NCI-H510A (cell line): ENCODE measurements at places on chromosomes 3 and 15.

DNA sequence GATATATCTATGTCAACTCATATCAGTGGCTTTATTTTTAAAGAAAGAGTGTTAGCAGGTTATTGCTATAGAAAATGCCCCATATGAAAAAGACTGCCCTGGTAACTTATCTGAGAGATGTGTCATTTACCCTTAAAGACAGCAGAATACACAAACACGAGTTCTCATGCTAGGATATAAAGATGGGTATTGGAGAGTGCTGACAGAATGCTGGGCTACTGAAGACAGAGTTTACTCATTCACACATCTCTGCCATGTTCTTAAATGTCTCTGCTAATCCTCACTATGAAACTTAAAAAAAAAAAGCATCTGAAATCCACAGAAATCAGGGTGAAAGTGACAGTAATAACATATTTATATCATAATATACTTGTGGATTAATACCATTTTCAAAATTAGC lies 126.7 kb downstream of the FOXP1 start:
- no peak for DNase-seq

DNA sequence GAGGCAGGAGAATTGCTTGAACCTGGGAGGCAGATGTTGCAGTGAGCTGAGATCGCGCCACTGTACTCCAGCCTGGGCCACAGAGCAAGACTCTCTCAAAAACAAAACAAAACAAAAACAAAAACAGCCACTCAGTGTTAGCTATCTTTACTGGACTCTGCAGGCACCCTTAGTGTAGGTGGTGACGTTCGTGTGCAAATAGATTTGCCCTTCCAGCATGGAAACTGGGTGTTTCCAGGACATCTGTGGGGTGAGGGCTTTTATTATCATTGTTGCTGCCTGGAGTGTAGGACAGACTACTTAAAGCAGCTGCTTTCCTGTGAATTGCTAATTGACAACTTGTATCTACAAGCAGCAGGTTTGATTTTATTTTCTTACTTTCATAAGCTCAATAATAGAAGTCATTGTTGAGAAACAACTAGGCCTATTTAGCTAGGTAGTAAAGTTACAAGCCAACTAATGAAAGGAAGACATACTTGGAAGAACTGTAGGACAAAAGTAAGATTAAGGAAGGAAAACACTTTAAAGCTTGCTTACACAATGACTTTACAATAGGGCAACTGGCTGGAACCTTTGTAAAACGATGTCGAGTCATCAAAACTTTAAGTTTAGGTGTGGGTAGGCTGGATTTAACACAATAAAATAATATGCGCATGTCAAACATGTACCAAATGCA lies 25.4 kb upstream of the SPPL2A start:
- no peak for DNase-seq

DNA sequence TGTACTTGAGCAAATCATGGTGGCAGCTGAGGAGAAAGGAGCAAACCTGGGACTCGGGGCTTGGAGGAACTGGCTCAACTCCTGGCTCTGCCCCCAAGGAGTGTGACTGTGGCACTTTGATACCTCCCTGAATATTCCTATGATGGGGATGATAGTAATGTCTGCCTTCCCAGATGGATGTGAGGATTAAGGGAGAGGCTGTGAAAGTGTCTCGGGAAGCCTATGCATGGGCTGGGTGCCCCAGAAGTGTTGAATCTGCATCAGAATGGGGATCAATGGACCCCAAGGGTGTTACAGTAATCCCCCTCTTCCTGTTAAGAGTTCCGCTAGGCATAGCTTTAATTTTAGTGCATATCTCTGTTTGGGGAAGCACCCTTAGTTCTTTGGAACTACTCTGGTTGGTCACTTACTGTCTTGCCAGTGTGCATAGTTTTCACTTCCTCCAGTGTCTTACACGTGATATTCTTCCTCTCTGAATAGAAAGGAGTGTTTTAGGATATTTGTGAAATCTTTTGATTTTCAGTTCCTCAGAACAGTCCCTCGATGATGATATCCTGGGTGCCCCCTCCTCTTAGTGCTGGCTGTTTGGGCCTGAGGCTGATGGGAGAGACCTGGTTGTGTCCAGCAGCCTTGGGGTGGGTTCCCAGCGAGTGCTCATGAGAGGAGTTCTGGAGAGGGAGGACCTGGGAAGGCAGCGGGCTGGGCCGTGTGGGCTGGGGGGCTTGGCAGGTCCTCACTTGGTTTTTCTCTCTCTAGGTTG lies 97.5 kb downstream of the CHDH start:
- DNase-seq = no peak

GRCh38 chr3:182979103-182979673 lies 1.1 kb downstream of the DCUN1D1 start:
- DNase-seq = no peak

DNA sequence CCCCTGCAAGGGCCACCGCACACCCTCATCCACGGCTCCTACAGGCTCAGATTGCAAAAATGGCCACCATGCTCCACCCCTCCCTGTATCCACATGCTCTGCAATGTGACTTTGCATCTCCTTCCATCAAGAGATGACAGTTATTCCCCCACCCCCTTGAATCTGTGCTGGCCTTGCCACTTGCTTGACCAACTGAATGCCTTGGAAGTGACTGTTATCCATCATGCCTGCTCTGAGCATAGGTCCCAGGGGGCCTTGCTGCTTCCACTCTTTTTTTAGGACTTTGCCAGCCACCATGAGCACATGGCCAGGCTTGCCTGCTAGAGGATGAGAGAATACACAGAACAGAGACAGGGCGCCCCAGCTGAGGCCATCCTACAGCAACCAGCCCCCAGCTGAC lies 13.6 kb downstream of the HAPLN3 start:
- DNase-seq = no peak

GRCh38 chr15:58453931-58454793 lies 22.4 kb downstream of the LIPC start:
- DNase-seq = no peak

DNA sequence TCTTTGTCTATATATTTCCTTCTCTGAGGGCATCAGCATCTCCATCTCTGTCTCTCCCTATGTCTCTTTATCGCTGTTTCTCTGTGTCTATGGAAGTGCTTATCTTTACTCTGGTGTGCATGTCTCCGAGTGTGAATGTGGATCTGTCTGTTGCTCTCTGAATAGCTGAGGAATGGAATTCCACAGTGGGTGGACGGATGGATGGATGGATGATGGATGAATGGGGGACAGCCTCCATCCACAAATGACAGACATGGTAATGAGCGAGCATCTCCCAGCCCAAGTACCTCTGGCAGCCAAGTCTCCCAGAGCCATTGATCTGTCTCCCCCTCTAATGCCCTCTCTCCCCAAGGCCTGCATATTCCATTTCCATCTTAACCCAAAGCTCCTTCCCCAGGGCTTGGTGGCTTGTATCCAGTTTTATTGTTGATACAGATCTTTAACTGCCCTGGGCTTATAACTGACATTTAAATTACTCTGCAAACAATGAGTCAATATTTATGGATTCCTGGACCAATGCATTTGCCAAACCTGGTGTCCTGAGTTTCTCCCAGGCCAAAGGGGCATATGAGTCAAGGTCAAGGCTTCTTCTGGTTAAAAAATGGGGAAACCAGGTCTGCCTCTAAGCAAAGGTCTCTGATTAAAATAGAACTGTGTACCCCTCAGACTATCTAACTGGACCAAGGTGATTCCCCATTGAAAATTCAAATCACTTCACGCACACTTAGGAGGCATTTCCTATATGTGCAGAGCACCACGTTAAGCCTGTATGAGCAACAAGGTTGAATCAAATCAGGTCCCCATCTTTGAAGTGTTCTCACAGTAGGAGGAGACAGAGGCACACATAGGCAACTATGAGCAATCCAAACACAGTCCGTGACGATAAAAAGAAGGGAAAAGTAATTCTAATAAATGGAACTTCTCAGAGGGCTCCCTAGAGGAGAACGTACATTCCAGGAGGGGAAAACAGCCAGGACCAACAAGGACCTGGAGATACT lies 109.9 kb downstream of the TLE3 start:
- no peak for DNase-seq

DNA sequence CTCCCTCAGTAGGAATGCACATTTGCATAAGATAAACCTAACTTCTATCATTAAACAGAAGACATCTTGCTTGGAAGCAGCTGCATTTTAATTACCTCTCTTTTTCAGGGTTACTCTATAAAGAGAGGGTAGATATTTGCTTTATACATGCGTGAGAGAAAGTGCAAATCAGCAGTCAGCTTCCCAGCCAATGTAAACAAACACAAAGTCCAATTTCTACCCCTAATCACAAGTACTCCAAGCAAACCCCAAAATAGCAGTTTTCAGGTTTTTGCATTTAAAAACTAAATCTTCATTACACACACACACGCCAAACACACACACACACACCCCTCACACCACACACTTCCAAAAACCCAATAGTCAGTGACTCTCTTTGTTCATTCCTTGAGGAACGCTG lies 303.9 kb upstream of the ALCAM start:
- DNase-seq = no peak

- no peak for DNase-seq
Measured at GRCh38 chr3:108093616-108094015, 2.8 kb upstream of the CD47 start.

- no peak for DNase-seq
Measured at GRCh38 chr15:50148362-50148963, 29.4 kb upstream of the ATP8B4 start.

GRCh38 chr3:45687828-45688193 lies 1.4 kb upstream of the SACM1L start:
- no peak for DNase-seq

DNA sequence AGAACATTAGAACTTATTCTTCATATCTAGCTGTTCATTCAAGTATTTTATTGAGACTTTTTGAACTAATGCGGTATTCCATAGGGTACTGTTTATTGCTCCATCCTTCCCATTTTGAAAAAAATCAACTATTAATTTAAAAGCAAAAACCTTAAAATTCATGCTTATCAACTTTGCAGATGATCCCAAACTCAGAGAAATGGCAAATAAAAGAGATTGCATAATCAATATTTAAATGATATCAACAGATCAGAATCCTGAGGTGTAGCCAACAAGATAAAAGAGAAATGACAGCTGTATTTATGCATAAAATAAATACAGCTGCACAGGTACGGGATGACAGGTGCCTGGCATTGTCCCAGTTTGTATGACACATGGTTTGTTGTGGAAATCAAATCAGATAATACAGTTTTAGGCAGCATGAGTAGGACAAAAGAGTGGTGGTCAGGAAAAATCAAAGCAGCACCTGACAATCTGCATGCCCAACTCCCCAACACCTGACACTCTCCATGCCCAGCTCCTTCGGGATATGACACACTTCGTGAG lies 42.4 kb upstream of the CMTM8 start:
- no peak for DNase-seq

- no peak for DNase-seq
Measured at GRCh38 chr15:86278586-86278985, 198.9 kb downstream of the AGBL1 start.

GRCh38 chr3:46870651-46871050 lies 6.9 kb upstream of the PTH1R start:
- DNase-seq = no peak

DNA sequence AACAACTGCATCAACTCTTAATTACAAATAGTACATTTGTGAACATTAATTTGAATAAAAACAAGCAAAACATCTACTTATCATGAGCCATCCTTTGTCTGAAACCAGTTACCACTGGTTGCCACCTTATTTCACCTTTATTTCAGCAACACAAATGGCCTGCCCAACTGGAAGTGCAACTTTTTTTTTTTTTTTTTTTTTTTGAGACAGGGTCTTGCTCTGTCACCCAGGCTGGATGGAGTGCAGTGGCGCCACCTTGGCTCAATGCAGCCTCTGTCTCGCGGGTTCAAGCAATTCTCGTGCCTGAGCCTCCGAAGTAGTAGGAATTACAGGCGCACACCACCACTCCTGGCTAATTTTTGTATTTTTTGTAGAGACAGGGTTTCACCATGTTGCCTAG lies 13.1 kb downstream of the WDR82 start:
- no peak for DNase-seq

DNA sequence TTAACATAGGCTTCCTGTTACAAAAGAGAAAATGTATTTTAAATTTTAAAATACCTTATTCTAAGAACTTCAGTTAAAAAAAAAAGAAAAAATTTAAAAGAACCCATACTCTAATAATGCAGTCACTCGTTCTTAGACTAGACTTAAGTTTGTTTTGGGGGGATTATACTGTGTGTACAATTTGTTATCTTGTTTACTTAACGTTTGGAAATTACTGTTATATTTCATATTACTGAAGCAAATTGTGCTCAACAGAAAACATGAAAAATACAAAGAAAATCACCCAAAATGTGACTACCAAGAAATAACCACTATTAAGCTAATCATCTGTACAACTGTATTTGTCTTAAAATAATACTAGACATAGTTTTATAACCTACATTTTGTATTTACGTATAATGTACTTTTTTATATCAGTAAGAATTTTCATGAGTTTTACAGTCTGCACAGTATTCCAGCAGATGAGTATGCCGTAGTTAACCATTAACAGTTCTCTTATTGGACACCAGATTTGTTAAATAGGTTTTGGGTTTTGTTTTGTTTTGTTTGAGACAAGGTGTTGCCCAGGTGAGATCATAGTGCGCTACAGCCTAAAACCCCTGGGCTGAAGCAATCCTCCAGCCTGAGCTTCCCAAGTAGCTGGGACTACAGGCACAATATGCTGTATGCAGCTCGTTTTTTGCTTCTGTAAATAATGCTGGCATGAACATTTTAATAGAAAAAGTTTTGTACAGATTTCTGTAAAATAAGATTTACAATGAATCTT lies 88.8 kb upstream of the CHD2 start:
- DNase-seq = no peak

DNA sequence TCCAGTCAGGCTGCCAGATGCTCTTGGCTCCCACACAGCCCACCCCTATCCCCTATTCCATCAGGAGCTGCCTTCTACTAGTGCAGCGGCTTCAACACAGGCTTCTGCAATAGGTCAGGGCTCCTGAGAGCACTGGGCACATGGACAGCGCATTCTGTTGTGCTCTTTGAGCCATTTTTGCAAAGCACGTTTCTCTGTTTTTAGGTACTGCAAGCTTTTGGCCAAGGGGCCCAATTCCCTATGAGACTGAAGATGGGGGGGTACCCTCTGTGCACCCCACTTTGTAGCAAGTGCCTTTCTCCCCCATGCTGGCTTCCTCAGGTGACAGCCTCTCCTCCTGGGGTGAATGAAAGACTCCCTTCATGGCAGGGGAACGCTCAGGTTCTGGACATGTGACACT lies 31.2 kb downstream of the CHDH start:
- DNase-seq = no peak

- no peak for DNase-seq
Measured at GRCh38 chr3:136595913-136596697, 156.1 kb downstream of the STAG1 start.

GRCh38 chr3:27311400-27311799 lies 57.8 kb downstream of the NEK10 start:
- DNase-seq = no peak

- DNase-seq = no peak
Measured at GRCh38 chr3:99509224-99509623, 129.2 kb upstream of the COL8A1 start.
